ENCODE measurements at places on chromosomes 12 and 14.

- no peak for DNase-seq
Observed at GRCh38 chr12:95390192-95390591, 83.8 kb upstream of the METAP2 start.

GRCh38 chr14:55950135-55950534 lies 168.1 kb upstream of the PELI2 start:
- no peak for DNase-seq

- no peak for DNase-seq
Observed at GRCh38 chr12:8734873-8735381, 37.1 kb downstream of the RIMKLB start.

DNA sequence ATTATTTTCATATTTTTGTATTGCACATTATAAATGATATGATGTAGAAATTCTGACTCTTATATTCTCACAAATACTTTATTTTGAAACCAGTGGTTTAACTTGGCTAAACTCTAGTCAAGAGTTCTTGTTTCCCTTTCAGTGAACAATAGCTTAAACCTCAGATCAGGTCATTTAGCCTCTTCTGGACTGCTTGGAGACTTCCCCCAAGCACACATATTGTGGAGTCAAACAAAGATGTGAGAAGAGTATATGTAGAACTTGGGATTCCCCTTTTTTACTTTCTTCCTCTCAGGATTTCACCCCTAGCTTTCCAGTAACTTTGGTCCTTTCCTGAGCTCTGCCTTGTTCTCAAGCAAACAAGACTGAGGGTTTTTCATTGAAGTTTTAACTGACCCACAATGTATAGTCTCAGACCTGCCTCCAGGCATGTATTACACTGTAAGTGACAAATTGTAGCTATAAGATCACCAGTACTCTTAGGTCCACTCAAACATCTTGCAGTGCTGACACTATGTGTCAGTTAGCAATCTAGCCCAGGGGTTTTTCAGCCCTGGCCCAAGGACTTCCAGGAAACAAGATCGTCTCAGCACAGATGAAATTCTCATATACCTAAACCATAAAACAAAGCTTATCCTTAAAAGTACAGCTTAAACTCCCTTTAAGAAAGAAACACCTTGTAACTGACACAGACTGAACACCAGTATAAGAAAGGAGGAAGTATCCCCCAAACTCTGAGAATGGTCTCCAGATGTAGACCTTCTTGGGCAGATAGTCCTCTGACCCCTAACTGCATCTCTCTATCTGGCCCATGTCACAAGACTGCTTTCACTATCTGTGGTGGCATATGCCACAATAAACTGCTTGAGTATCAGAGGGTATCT lies 98.6 kb downstream of the SLC6A15 start:
- DNase-seq: no peak

DNA sequence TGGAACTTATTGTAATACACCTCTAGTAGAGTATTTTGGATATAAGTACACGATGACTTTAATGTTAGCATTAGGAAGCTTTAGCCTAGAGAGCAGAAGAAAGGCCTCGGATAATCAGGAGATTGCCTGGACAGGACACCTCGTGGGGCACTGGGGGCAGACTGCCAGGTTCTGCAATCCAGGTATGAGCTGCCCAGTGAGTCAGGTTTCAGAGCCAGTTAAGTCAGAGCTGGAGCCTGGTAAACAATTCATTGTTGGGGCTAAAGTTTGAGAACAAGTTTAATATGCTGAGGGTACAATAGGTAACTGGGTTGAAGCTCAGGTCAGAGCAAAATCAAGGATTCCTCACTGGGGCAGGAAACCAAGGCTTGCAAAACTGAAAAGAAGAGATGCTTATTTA lies 107.4 kb downstream of the RERGL start:
- DNase-seq: no peak

- no peak for DNase-seq
Observed at GRCh38 chr12:105444653-105445102, 114.2 kb downstream of the C12orf75 start.

DNA sequence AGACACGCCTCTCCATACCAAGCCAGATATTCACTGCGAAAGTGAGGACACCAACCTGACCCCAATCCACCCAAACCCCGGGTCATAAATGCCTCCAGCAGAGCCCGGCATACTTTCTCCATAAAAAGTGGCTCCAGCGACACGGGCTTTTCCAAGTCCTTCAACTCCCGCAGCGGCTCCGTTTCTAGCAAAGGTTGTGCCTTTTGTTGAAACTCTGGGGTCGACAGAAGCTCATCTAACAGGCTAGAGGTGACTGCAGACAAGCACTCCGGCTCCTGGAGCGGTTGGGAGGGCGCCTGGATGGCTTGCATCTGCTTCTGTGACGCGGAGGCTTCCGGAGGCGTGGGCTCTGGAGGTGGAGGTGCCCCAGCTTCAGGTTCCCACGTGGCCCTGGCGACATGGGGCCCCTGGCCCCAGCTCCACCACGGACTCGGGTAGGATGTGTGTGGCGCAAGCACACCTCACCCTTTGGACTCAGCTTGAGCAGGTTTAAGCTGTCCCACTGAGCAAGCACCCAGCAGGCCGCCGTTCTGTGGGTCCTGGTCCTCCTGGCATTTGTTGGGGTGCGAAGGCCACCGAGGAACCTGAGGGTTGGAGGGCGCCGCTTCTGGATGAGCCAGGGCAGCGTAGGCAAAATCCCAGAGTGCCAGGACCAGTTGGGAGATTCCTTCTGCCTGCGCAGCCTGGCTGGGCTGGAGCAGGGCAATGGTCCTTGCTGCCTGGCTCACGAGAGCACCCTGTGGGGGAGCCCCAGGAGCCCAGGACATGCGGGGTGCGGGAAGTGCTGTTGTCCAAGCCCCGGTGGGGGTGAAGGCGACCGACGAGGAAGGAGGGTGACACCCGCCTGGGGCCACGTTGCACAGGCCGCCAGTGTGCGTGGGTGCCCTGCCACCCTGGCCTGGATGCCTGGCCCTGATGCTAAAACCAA lies 186.3 kb downstream of the ALG10 start:
- no peak for DNase-seq

GRCh38 chr12:53696655-53697331 lies 20.9 kb upstream of the ATP5MC2 start:
- DNase-seq: no peak

DNA sequence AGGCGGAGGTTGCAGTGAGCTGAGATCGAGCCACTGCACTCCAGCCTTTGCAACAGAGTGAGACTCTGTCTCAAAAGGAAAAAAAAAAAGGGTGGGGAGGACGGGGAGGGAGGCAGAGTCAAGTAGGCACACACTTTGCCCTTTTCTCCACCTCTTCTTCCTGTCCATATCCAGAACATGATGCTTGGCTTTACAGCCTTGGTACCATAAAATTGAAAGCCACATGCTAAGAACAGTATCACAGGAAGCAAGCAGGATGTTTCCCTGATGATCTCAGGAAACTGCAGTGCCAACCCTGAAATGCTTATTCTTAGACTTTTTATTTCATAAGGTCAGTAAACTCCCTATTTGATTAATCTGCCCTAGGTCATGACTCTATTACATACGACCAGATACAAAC lies 32.5 kb upstream of the YAF2 start:
- no peak for DNase-seq

DNA sequence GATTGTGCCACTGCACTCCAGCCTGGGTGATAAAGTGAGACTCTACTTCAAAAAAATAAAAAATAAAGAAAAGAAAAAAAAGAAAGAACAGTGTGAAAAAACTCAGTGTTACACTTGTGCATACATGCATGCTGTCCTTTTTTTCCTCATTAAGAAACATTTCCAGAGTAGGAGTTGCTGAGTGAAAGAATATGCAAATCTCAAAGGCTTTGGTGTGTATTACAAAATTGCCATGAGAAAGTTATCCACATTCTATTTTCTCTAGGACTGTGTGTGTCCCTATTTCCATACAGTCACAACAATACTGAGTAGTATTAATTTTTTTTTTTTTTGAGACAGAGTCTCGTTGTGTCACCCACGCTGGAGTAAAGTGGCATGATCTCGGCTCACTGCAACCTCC lies 830 bp upstream of the A2ML1 start:
- DNase-seq: no peak

GRCh38 chr12:94603434-94604365 lies 46.7 kb downstream of the TMCC3 start:
- DNase-seq: peak; percentile 2

GRCh38 chr12:109752117-109753053 lies 38.8 kb downstream of the FAM222A start:
- no peak for DNase-seq

GRCh38 chr12:65308601-65309071 lies 30.2 kb downstream of the MSRB3 start:
- no peak for DNase-seq

GRCh38 chr12:2345902-2346301 lies 293.1 kb downstream of the CACNA1C start:
- DNase-seq: no peak

GRCh38 chr14:64954491-64955240 lies 12.1 kb upstream of the GPX2 start:
- no peak for DNase-seq

- no peak for DNase-seq
Observed at GRCh38 chr14:85878874-85879273, 348.9 kb downstream of the FLRT2 start.
